ENCODE measurements at places on chromosomes 5 and 9.

GRCh38 chr9:21513431-21513830, 31.3 kb upstream of the IFNE start:
- H3K4me3 ChIP-seq, result no peak overlapping the region
- H3K27me3 ChIP-seq, result no peaks in the 10 kb centered on the region
- H3K27ac ChIP-seq, result no peak overlapping the region
- no peaks in the 10 kb centered on the region for H3K4me1 ChIP-seq
- H3K36me3 ChIP-seq, result no peaks in the 10 kb centered on the region
- no peak for DNase-seq

GRCh38 chr9:129111528-129112151, 425 bp downstream of the PTPA start:
- H3K27me3 ChIP-seq, result no peaks in the 10 kb centered on the region
- peaks cover 7% of the 10 kb centered on the region for H3K4me1 ChIP-seq

GRCh38 chr5:26518065-26518464, 520.3 kb downstream of the CDH9 start:
- no peak overlapping the region for H3K27ac ChIP-seq
- no peaks in the 10 kb centered on the region for H3K27me3 ChIP-seq
- no peak overlapping the region for H3K4me3 ChIP-seq
- no peak for DNase-seq
- H3K4me1 ChIP-seq, result no peaks in the 10 kb centered on the region

DNA sequence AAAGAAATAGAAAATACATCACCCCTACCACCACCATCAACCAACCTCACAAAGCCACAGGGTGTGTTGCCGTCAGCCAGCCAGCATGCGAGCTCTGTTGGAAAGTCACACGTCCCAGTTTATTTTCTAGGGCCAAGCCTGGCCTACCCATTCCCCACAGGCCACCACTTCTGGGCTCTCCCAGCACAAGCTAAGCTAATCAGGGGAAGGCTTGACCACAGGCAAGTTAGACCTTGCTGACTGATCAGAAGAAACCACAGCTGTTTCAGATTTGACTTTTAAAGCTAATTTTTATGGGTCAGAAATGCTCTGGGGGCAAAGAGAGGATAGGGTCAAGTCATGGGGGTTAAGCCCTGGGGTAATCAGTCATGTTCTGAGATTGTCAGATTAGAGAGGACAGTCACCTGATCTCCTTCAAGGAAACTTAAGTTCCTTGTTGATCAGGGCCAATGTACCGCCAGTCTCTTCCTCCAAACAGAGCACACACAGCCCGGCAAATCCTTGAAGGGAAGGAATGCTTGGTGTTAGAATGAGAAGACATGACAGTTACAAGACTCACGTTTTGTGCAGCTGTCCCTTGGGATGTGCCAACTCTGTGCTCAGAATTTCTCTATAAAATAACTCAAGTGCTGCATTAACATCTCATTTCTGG, 7.6 kb downstream of the SHB start:
- peak; percentile 65 for DNase-seq
- H3K27ac ChIP-seq, result no peak overlapping the region
- H3K36me3 ChIP-seq, result no peaks in the 10 kb centered on the region
- peaks cover 42% of the 10 kb centered on the region for H3K4me1 ChIP-seq
- no peak overlapping the region for H3K4me3 ChIP-seq

DNA sequence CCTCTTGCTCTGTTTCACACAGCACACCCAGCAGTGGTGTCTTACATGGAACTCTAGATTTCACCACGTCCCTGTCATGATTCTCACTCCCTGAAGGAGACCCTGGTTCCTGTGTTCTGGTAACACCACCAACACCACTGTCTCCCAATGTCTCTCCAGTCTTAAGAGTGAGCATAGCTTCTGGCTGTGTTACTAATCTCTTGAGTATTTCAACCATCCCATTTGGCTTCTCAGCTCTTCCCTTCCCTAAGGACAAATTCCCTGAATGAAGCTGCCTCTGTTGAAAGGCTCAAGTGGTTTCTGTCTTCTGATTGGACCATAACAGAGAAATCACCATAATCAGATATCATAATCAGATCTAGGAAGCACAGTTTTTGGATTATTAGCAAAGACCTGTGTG, 311.8 kb downstream of the DNAH5 start:
- H3K4me3 ChIP-seq, result no peak overlapping the region
- H3K4me1 ChIP-seq, result no peaks in the 10 kb centered on the region
- DNase-seq, result no peak
- H3K36me3 ChIP-seq, result no peaks in the 10 kb centered on the region
- H3K27ac ChIP-seq, result no peak overlapping the region

DNA sequence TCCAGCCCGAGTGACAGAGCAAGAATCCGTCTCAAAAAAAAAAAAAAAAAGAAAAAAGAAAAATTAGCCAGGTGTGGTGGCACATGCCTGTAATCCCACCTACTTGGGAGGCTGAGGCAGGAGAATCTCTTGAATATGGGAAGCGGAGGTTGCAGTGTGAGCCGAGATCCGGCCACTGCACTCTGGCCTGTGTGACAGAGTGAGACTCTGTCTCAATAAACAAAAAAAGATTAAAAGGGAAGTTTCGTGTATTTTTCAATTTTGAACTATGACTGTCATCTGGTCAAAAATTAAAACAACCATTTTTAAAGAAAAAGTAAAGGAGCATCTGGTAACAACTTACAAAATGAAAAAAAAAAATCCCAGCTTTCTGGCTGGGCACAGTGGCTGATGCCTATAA, 36.3 kb upstream of the PLIN2 start:
- no peaks in the 10 kb centered on the region for H3K27me3 ChIP-seq
- no peak for DNase-seq
- H3K4me3 ChIP-seq, result no peak overlapping the region
- H3K27ac ChIP-seq, result no peak overlapping the region
- H3K4me1 ChIP-seq, result peaks cover 5% of the 10 kb centered on the region

- H3K36me3 ChIP-seq, result no peaks in the 10 kb centered on the region
- no peak overlapping the region for H3K4me3 ChIP-seq
- H3K27me3 ChIP-seq, result no peaks in the 10 kb centered on the region
Measured at GRCh38 chr5:72991394-72991793, 35.6 kb downstream of the FCHO2 start.

GRCh38 chr5:62421414-62421813, 8.9 kb downstream of the IPO11 start:
- no peak overlapping the region for H3K27ac ChIP-seq
- H3K4me3 ChIP-seq, result no peak overlapping the region
- H3K4me1 ChIP-seq, result no peaks in the 10 kb centered on the region
- no peaks in the 10 kb centered on the region for H3K36me3 ChIP-seq

- H3K27ac ChIP-seq, result no peak overlapping the region
- H3K27me3 ChIP-seq, result no peaks in the 10 kb centered on the region
- DNase-seq, result no peak
- no peaks in the 10 kb centered on the region for H3K4me1 ChIP-seq
Measured at GRCh38 chr5:149036970-149037369, 25.9 kb downstream of the SH3TC2 start.

GRCh38 chr9:109914280-109915027, 134.5 kb downstream of the PALM2AKAP2 start:
- no peaks in the 10 kb centered on the region for H3K27me3 ChIP-seq
- peaks cover 65% of the 10 kb centered on the region for H3K4me1 ChIP-seq
- peak overlapping the region; percentile 22 for H3K4me3 ChIP-seq
- H3K27ac ChIP-seq, result peak overlapping the region; percentile 71

DNA sequence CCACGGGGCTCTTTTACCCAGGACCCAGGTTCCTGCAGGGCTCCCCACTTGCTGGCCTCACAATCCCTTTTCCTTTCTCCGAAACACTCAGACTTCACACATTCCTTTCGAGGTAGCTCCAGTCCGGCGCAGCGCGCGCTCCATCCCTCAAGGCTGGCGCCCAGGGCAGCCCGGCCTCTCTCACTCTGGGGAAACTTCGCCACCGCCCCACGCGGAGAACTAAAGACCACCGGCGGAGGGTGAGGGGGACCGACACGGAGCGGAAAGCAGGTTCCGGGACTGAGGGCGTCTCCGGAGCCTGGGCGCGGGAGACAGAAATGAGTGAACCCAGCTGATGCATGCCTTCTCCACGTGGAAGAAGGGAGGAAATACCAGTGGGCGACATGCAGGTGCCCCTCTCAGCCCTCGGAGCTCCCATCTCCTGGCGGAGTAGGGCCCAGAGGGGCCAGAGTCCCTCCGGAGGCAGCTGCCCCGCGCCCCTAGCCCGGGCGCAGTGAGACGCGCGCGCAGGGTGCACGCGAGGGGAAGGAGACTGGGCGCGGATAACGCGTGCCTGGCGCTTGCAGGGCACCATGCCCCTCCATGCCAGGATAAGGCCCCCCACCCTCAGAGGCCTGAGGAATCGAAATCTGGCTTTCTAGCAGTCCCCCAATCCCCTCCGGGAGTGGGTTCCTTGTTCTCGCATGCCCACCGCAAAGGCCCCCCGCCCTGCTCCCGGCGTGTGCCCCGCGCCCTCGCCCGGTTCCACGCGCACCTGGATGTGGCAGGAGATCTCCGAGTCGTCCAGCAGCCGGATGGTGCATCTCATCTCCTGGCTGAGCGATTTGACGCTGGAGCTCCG, 650 bp downstream of the FRMD3 start:
- no peak overlapping the region for H3K4me3 ChIP-seq
- DNase-seq, result no peak
- no peaks in the 10 kb centered on the region for H3K36me3 ChIP-seq
- no peak overlapping the region for H3K27ac ChIP-seq
- H3K4me1 ChIP-seq, result no peaks in the 10 kb centered on the region
- H3K27me3 ChIP-seq, result no peaks in the 10 kb centered on the region

GRCh38 chr9:90958328-90958727, 156.7 kb downstream of the SYK start:
- H3K4me1 ChIP-seq, result no peaks in the 10 kb centered on the region
- no peak overlapping the region for H3K4me3 ChIP-seq
- H3K36me3 ChIP-seq, result no peaks in the 10 kb centered on the region
- no peak overlapping the region for H3K27ac ChIP-seq

- no peak overlapping the region for H3K27ac ChIP-seq
- no peak overlapping the region for H3K4me3 ChIP-seq
- no peaks in the 10 kb centered on the region for H3K36me3 ChIP-seq
Measured at GRCh38 chr9:77820293-77820954, 172.3 kb upstream of the GNA14 start.

- H3K36me3 ChIP-seq, result no peaks in the 10 kb centered on the region
- no peaks in the 10 kb centered on the region for H3K4me1 ChIP-seq
- H3K4me3 ChIP-seq, result no peak overlapping the region
- H3K27me3 ChIP-seq, result no peaks in the 10 kb centered on the region
- no peak for DNase-seq
Measured at GRCh38 chr5:133121080-133121479, 69.3 kb downstream of the HSPA4 start.

GRCh38 chr9:84136119-84136868, 155.7 kb downstream of the RMI1 start:
- no peaks in the 10 kb centered on the region for H3K36me3 ChIP-seq
- DNase-seq, result no peak
- no peak overlapping the region for H3K27ac ChIP-seq
- no peaks in the 10 kb centered on the region for H3K27me3 ChIP-seq

DNA sequence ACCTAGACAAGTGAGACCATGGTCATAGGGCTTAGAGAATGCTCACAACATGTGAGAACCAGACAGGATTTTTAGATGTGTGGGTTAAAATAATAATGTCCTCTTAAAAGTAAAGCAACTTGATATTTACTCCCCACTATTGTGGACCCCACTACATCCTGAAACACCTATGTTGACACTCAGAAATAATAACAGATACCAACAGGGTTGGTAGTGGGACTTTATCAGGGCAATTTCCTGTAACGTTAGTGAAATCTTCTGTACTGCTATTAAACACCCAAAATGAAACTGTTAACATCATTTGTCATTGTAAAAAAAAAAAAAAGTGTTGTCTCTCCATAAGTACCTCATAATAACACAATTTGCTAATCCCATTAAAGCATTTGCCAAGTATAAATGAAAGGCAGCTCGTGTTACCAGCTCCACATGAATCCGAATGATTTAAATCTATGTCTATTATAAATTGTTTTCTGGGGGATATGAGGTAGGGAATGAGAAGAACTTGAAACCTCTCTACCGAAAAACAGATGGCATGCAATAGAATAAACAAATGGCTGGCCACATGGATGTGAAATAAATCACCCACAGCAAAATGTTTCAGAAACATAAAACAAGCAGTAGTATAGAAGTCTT, 285.9 kb downstream of the ARHGEF28 start:
- H3K4me3 ChIP-seq, result no peak overlapping the region
- no peaks in the 10 kb centered on the region for H3K36me3 ChIP-seq
- peaks cover 3% of the 10 kb centered on the region for H3K27me3 ChIP-seq
- peaks cover 2% of the 10 kb centered on the region for H3K4me1 ChIP-seq
- no peak for DNase-seq

GRCh38 chr9:87387351-87388011, 110.2 kb upstream of the DAPK1 start:
- H3K27ac ChIP-seq, result no peak overlapping the region
- H3K27me3 ChIP-seq, result no peaks in the 10 kb centered on the region
- H3K4me1 ChIP-seq, result no peaks in the 10 kb centered on the region
- no peak for DNase-seq
- no peak overlapping the region for H3K4me3 ChIP-seq

DNA sequence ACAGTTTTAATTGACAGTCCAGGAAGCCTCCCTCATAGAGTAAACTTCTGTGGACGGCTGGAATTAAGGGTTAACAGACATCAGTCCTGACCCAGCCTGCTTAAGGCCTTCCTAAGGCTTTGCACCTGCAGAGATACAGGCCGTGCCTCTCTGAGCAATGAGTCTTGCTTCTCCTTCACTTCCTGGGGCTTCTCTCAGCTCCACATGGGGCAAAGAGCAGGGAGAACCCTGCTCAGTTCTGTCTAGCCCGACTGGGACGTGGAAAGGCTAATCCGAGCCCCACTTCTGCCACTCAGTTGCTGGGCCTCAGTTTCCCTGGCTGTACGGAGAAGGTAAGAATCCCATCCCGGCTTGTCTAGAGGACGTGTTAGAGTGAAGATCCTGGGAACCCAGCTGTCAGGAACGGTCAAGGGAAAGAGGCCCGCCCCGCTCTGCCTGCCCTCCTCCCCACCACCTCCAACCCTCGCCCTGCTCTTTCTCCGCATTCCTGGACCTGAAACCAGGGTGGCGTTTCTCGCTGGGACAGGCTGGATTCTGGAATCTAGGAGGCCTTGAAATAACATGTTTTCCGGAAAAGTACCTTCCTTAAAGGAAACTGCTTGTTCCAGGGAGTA, 6.5 kb downstream of the SPAAR start:
- no peaks in the 10 kb centered on the region for H3K4me1 ChIP-seq
- H3K27ac ChIP-seq, result no peak overlapping the region
- no peaks in the 10 kb centered on the region for H3K27me3 ChIP-seq
- no peaks in the 10 kb centered on the region for H3K36me3 ChIP-seq
- H3K4me3 ChIP-seq, result no peak overlapping the region

GRCh38 chr9:130358928-130359327, 85.8 kb upstream of the ASS1 start:
- no peak overlapping the region for H3K4me3 ChIP-seq
- H3K27ac ChIP-seq, result no peak overlapping the region
- no peaks in the 10 kb centered on the region for H3K27me3 ChIP-seq
- H3K4me1 ChIP-seq, result no peaks in the 10 kb centered on the region

GRCh38 chr5:139125991-139126390, 72.2 kb downstream of the SIL1 start:
- no peaks in the 10 kb centered on the region for H3K4me1 ChIP-seq
- no peaks in the 10 kb centered on the region for H3K27me3 ChIP-seq
- H3K27ac ChIP-seq, result no peak overlapping the region
- no peak for DNase-seq

All from GM12878 (cell line).